Fibroblast of lung (primary cell): ENCODE measurements at places on chromosomes 7 and 10. TPM values are rescaled to one million over a fixed set of nuclear protein-coding genes. Genes with fewer than 3 reads are reported as not detected.

Gene CALML5
- total RNA-seq, result not detected in 2 replicates

- peak overlapping the region; percentile 30 for H3K27ac ChIP-seq
- no peaks in the 10 kb centered on the region for H3K36me3 ChIP-seq
- DNase-seq, result peak; percentile 84
- no peak overlapping the region for H3K4me3 ChIP-seq
Observed at GRCh38 chr7:142568435-142569097, 180.7 kb upstream of the PRSS1 start.

GRCh38 chr10:31064348-31064747 is 32.7 kb upstream of the ZNF438 start:
- H3K4me1 ChIP-seq, result peaks cover 12% of the 10 kb centered on the region
- no peaks in the 10 kb centered on the region for H3K36me3 ChIP-seq
- no peaks in the 10 kb centered on the region for H3K27me3 ChIP-seq
- DNase-seq, result peak; percentile 87

DNA sequence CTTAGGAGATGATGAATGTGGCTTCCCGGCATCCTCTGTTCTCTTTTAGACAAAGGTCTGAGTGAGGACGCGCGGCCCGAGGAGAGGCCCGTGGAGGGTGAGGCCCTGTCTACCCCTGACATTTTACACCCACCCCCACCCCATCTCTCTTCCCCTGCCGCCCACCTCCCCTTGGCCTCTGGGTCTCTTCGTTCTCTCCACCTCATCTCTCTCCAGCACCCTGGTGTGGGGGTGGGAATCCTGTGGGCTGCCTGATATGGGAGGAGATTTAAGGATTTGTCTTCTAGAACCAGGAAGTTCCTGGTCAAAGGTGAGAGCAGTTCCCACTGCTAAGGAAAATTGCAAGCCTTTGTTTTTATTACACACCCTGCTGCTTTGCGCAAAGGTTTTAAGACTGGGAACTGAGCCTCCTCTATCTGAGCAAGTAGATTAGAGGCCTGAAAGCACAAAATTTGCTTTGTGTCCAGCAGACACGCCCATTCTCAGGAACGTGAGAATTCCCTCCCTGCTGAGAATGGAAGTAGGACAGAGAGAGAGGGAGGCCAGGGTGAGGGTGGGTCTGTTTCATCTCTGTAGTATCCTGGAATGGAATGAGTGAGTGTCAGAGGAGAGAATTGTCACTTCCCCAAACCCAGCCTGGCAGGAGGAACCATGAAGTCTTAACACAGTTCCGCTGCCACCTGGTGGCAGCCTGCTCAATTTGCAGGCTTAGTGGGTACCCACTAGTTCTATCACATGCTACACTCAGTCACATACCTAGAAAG is 91.2 kb downstream of the GTF2IRD1 start:
- peaks cover 3% of the 10 kb centered on the region for H3K36me3 ChIP-seq
- H3K4me3 ChIP-seq, result no peak overlapping the region
- no peak overlapping the region for H3K27ac ChIP-seq
- no peaks in the 10 kb centered on the region for H3K4me1 ChIP-seq

Gene PILRA
- total RNA-seq, result 0.33 TPM in 1 of 2 replicates, not detected in the other

DNA sequence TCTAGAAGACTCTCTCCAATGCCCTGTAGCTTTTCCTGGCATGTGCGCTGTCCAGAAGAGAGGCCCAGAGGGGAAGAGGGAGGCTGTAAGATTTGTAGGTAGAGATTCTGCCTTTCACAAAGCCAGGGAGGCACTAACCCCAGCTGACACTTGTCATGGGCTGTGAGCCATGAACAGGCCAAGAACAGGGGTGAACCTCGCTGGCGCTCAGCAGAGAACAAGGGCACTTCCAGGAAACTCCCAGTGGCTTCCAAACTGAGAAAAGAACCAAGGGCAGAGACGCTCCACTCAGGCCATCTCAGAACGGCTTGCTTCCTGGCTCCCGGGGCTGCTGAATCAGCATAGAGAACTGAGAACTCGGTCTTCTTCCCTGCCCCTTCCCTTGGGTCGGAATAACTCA is 257.8 kb upstream of the ZNF32 start:
- no peaks in the 10 kb centered on the region for H3K27me3 ChIP-seq
- no peak overlapping the region for H3K4me3 ChIP-seq
- H3K4me1 ChIP-seq, result no peaks in the 10 kb centered on the region
- no peak overlapping the region for H3K27ac ChIP-seq

DNA sequence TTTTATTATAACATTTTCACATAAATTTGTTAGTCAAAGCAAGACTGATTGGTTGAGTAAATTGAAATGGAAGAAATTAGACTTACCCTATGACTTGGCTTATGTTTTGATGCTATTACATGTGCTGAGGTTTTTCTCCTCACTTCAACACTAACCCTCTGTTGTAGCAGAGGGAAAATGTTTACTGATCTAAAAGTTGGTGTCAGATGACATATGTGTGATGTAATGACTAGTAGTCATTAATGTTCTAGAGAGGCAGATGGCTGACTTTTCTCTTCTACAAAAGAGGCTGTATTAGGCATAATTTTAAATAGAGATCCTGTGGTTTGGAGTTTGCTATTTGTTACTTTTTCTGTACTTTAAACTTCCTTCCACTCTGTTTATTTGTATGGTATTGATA is 266.0 kb downstream of the BBS9 start:
- no peak overlapping the region for H3K4me3 ChIP-seq
- DNase-seq, result peak; percentile 75
- no peaks in the 10 kb centered on the region for H3K27me3 ChIP-seq
- H3K27ac ChIP-seq, result no peak overlapping the region
- no peaks in the 10 kb centered on the region for H3K36me3 ChIP-seq

- no peak overlapping the region for H3K4me3 ChIP-seq
- DNase-seq, result peak; percentile 15
- no peaks in the 10 kb centered on the region for H3K36me3 ChIP-seq
Observed at GRCh38 chr7:137717811-137718271, 128.9 kb downstream of the DGKI start.
